Endothelial cell of umbilical vein (primary cell): ENCODE measurements at places on chromosomes 16 and 17. TPM values are rescaled to one million over a fixed set of nuclear protein-coding genes. Genes with fewer than 3 reads are reported as not detected.
A peak's percentile ranks its signal among the peaks of the same experiment; 100 is the strongest.

GRCh38 chr16:28933171-28933570, 1.4 kb downstream of the CD19 start:
- DNase-seq = no peak

DNA sequence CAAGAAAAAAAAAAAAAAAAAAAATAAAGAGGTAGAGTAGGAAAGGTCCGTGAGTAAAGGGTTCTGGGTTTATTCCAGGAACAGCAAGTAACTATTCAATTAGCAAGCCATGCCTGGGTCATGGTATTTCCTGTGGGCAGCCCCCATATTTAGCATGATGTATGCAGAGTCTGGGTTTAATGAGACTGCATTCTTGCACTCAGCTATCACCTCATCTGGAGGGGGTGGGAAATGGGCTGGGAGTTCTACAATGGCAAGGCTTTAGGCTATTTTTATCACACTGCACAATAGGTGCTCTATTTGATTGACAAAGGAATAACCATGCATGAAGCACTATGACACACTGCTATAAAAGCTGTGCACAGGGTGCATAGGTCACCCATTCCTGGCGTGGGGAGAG, 104.0 kb upstream of the CCL2 start:
- no peak for DNase-seq

GRCh38 chr16:6382924-6383459, 949.7 kb upstream of the RBFOX1 start:
- DNase-seq = no peak

DNA sequence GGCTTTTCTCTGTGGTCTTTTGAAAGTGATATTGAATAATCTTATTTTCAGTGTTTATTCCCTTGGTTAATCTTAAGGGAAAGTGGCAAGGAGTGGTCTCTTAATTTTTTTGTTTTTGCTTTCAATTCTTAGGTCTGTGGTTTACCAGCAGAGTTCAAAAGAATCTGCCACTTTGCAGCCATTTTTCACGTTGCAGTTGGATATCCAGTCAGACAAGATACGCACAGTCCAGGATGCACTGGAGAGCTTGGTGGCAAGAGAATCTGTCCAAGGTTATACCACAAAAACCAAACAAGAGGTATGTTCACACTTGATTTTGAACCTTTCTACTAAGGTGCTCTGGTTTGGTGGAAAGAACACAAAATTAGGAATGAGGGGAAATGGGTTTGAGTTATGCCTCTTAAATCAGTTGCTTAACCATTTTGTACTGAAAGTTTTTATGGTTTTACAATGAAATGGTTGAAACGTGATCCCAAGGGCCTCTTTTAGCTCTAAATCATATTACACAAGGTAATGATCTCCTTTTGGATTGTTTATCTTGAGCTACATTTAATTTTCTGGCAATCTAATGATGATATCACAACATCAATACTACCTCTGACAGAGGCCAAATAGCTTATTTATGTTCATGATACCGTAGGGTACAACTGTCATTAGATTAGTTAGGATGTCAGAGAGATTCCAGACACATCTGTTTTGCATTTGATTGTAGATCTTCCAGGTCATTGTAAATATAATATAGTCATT, 51.6 kb upstream of the CRISPLD2 start:
- DNase-seq = no peak

- no peak for DNase-seq
Observed at GRCh38 chr17:54920819-54921218, 20.2 kb downstream of the TOM1L1 start.

GRCh38 chr17:1006054-1006453, 9.1 kb downstream of the TIMM22 start:
- DNase-seq = no peak

- DNase-seq = peak; percentile 71
Observed at GRCh38 chr16:57764341-57765159, 29.0 kb downstream of the KATNB1 start.

DNA sequence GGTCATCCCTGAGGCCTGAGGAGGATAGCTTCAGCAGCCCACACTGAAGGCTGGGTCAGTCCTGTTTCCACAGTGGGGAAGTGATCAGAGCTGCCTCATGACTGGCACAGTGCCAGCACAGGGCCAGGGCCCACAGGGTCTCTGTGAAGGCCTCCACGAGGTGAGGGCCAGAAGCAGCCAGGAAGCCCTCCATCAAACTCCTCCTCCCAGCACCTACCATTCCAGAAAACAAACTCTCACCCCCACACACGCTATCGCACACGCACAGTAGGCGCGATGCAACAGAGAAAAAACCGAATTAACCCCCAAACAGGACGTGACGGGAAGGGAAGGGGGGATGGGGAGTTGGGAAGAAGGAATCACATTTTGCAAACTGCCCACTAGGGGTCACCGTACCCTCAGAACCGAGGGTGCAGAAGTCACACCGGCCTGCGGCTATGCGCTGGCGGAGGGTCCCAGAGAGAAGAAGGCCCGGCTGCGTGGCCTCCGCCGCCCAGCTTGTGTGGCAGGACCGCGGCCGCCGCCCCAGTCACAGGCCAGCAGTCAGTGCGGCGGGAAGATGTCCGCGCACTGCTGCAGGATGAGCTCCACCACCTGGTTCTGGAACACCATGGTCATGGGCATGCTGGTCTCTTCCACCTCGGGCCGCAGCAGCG, 37.6 kb downstream of the ARHGAP27 start:
- peak; percentile 78 for DNase-seq

GRCh38 chr16:85906349-85906748, 7.4 kb downstream of the IRF8 start:
- no peak for DNase-seq

GRCh38 chr17:53134548-53134947, 688.2 kb upstream of the KIF2B start:
- no peak for DNase-seq

GRCh38 chr17:48499248-48499647, 31.6 kb downstream of the HOXB1 start:
- no peak for DNase-seq

DNA sequence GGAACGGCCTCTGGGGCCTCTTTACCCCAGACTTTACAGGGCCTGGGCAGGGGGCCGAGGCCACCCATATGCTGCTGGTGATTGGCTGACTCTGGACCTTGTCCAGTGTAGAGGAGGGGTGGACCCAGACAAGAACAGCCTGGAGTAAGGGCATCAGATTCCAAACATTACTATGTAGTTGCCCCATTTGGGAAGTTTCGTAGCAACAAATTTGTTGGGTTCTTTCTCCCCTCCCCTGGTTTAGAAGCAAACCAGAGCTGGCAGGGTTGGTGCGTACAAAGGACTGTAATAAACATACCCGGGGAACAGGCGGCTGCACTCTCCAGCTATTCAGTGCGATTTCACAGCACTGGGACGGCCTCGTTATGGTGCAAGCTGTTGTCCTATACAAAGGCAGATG, 145.5 kb downstream of the NTN1 start:
- DNase-seq = no peak

- peak; percentile 24 for DNase-seq
Observed at GRCh38 chr16:66705790-66706505, 9.4 kb upstream of the CMTM4 start.

GRCh38 chr17:78819806-78820792, 20.5 kb downstream of the USP36 start:
- no peak for DNase-seq

- DNase-seq = peak; percentile 25
Observed at GRCh38 chr17:78484271-78485246, 92.6 kb downstream of the DNAH17 start.

DNA sequence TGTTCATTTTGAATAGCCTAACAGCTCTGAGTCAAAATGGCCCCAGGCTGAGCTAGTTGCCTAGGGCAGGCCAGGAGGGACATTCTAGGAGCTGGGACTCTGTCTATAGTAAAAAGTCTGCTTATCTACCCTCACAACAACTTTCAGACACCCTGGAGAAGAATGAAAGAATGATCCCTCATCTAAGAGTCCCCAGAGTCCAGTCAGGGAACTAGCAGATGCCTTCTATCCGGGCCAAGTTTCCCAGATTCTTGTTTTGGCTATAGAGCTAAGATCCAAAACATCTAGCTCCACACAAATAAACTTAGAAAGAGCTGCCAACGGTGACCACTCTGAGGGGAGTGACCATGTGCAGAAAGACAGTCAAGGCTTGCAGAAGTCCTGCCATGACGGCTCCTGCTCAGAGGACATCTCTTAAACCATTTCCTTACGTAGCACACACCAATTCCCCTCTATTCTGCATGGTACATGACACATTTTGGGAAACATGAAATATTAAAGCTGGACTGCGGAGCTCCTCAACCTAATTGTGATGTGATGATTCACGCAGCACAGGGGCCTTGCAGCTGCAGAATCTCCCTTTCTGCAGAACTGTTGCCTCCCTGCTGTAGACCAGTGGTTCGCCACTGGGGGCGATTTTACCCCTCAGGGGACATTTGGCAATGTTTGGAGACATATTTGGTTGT, 24.2 kb downstream of the FAM20A start:
- no peak for DNase-seq

GRCh38 chr17:75876938-75877751, 1.2 kb downstream of the TRIM47 start:
- DNase-seq = peak; percentile 98

DNA sequence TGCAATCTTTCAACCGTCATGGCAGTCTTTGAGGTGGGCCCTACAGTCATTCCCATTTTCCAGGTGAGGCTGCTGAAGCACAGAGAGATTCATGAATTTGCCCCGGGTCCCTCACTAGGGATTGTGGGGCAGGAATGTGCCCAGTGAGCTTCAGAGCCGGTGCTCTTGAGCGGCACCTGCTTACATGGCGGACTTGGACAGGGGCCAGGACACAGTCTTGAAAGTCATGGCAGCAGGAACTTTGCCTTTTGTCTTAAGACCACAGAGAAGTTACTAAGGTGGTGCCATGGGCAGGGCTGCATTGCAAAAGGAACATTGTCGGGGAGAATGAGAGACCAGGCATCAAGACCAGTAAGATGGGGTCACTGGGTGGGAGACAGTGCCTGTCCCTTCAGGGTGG, 363.4 kb downstream of the FOXL1 start:
- DNase-seq = no peak

DNA sequence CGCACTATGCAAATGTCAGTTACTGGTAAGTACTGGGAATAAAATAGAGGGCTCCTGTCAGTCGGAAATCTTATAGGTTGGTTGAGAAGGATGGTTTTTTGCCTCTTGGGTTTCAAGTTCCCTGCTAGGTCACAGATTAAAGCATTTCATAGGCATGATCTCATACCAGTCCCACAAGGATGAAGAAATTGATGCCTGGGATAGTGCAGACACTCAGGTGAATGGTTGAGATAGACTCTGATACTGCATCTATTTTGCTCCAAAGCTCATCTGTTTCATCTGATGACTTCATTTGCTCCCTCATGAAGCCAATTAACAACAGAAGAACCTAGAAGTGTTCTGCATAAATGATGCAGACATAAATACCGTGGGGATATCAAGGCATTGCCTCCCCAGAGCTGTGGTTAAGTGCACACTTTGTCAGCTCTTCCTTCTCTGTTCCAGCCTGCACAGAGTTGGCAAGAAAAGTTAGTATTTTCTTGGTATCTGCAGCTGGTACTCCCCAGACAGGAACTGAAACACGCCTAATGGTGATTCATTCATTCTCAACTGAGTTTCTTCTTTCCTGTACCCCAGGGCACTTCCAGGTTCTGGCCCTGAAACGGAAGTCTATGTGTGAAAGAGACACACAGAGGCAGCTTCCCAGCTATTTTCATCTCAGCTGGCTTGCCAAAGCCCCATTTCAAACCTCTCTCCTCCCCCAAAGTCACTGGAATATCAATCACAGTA, 418.3 kb upstream of the SALL1 start:
- peak; percentile 60 for DNase-seq

GRCh38 chr16:55399911-55400310, 75.9 kb downstream of the IRX6 start:
- DNase-seq = no peak

- no peak for DNase-seq
Observed at GRCh38 chr16:84124257-84125073, 7.7 kb upstream of the MBTPS1 start.

- peak; percentile 57 for DNase-seq
Observed at GRCh38 chr16:46691726-46692125, 2.3 kb downstream of the ORC6 start.

DNA sequence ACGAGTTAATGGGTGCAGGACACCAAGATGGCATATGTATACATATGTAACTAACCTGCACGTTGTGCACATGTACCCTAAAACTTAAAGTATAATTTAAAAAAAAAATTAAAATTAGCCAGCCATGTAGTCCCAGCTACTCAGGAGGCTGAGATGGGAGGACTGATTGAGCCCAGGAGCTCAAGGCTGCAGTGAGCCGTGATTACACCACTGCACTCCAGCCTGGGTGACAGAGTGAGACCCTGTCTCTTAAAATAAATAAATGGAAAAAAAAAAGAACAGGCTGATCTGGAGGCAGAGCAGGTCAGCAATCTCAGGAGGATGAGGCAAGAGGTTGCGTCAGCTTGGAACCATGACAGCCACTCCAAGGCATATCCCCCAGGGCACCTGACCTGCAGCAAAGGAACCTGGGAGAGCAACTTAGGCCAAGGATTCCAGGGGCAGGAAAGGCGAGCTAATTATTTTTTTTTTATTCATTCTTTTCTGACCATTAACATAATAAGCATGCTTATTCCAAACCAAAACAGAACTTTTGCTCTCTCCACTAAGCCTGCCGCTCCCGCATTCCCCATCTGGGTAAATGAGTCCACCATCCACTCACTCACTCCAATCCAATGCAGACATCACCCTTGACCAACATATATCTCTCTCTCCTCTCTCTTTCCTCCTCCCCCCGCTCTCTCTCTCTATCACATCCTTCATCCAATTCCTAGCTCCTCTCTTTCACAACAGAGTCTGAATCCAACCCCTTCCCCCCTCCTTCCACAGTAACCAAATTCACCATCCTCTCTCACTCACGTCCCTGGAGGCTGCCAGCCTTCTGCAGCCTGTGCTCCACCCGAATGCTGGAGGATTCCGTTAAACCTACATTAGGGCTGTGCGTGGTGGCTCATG, 47.7 kb downstream of the TK2 start:
- no peak for DNase-seq

DNA sequence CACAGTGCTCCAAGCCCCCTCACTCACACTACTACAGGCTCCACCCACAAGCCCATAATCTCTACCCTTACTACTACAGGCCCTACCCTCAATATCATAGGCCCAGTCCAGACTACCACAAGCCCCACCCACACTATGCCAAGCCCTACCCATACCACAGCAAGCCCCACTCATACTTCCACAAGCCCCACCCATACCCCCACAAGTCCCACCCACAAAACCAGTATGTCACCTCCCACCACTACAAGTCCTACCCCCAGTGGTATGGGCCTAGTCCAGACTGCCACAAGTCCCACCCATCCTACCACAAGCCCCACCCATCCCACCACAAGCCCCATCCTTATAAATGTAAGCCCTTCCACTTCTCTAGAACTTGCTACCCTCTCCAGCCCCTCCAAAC, 13.8 kb downstream of the RIPOR1 start:
- peak; percentile 80 for DNase-seq

The MYL4 gene
- 1.5 and 2.1 TPM in 2 replicates for polyA plus RNA-seq

The WNT9B gene
- polyA plus RNA-seq = not detected in 2 replicates

The ZFHX3 gene
- polyA plus RNA-seq = 3.0 and 3.7 TPM in 2 replicates

The C17orf67 gene
- polyA plus RNA-seq = 1.9 and 2.4 TPM in 2 replicates

The SLC46A1 gene
- 2.2 and 2.6 TPM in 2 replicates for polyA plus RNA-seq

The DNASE1L2 gene
- 0.57 and 1.3 TPM in 2 replicates for polyA plus RNA-seq

The RPS6KB1 gene
- polyA plus RNA-seq = 4.1 and 5.4 TPM in 2 replicates

The MED9 gene
- 16.3 and 18.2 TPM in 2 replicates for polyA plus RNA-seq

The PABPN1L gene
- not detected in 2 replicates for polyA plus RNA-seq

The PYY gene
- 0.14 TPM in 1 of 2 replicates, not detected in the other for polyA plus RNA-seq

The GAST gene
- not detected in 2 replicates for polyA plus RNA-seq

The SENP3 gene
- polyA plus RNA-seq = 91.6 and 96.5 TPM in 2 replicates

The CES3 gene
- 0.10 and 0.13 TPM in 2 replicates for polyA plus RNA-seq

The PPY gene
- polyA plus RNA-seq = not detected in 2 replicates

The SOX9 gene
- not detected in 2 replicates for polyA plus RNA-seq

The C17orf107 gene
- 0.68 and 0.86 TPM in 2 replicates for polyA plus RNA-seq

The ZSCAN10 gene
- 0.08 TPM in 1 of 2 replicates, not detected in the other for polyA plus RNA-seq
